ENCODE measurements at places on chromosomes 16 and 17.

GRCh38 chr16:68365167-68365817, 54.5 kb downstream of the PRMT7 start:
- no peak for DNase-seq

GRCh38 chr16:87611456-87611855, 9.1 kb downstream of the JPH3 start:
- DNase-seq = no peak

- DNase-seq = no peak
These were observed 70.6 kb downstream of the DYNLRB2 start for GRCh38 chr16:80611171-80611929.

GRCh38 chr16:1398826-1399581, 15.5 kb downstream of the UNKL start:
- DNase-seq = no peak

DNA sequence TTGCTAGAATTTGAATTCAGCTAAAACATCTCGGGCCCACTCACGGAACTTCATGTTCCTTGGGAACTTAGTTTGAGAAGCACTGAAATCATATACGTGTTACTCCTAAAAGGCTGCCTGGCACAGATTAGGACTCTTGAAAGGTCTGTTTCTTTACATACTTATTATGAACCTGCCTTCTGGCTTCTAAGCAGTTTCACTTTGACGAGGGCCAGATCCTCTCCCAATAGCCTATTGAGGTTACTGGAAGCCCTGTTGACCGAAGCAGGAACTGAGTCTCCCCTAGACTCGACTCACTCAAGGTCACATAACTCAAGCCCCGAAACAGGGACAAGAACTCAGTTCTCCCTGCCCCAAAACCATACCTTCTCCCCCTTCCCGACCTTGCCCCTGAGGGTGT, 121.9 kb upstream of the PLCG2 start:
- no peak for DNase-seq

DNA sequence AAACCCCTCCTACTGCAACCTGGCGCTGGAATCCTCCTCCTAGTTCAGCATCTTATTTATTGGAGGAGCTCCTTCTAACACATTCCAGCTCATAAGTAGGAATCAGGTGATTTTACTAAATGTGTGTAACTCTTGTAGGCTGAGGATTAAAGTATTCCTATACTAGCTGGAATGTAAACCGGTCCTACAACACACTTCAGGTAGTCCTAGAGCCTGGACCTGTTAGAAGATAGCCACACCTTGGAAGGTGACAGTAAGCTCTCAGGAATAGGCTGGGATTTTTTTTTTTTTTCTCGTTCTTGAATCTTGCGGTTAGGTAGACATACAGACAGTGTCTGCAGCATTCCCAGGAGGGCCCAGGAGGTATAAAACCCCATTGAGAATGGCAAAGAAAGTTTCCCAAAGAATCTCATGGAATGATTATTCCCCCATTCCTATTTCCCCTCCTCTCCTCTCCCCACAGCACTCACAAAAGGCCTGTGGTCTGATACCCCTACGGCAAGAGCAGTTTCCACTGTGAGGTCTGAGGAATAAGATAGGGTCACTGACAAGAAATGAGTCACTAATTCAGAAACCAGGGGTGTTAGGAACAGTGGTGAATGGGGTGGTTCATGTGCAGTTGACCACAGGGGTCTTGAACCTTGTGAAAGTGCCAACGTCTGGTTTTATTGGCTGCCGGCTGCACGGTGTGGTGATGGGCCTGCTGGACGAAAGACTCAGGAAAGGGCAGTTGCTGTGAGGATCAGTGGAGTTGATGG, 267.1 kb downstream of the UTP18 start:
- DNase-seq = peak; percentile 15

GRCh38 chr17:82574041-82574440, 54.5 kb downstream of the FOXK2 start:
- no peak for DNase-seq

- DNase-seq = peak; percentile 42
These were observed at the start of gene TMC6 for GRCh38 chr17:78128551-78129350. TSS of gene TMC6 (minus strand) at chr17:78128755. CDS start at chr17:78126832, 1,923 bp downstream.

- peak; percentile 97 for DNase-seq
These were observed 32.5 kb downstream of the ABCC12 start for GRCh38 chr16:48123104-48123788.

GRCh38 chr17:6571452-6571781, 15.1 kb upstream of the PITPNM3 start:
- DNase-seq = no peak

- no peak for DNase-seq
These were observed 81.6 kb upstream of the HS3ST2 start for GRCh38 chr16:22732400-22732799.

DNA sequence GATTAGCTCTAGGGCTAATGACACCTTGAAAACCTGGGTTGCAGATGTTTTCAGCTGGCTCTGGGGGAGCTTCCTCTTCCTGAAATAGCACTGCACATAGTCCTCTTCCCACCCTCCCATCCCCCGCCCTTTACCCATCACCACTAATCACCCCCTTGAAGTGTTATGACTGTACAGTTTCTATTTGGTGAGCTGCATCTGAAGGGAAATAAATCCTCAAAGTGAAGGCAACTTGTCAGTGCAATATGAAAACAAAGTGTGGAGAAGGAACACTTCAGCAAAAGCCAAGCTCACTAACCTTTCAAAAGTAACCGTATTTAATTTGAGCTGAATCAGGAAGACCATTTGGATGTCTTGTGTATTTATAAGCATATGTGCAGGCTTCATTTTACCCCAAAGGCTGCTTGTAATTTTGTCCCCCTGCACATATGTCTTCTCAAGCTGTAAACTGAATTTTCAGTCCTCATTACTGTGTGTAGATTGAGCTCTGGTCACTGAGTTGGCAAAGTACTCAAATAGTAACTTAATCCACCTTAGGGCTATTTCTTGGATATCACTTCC, 44.1 kb upstream of the CA10 start:
- no peak for DNase-seq

GRCh38 chr17:48477221-48477620, 47.2 kb upstream of the SKAP1 start:
- no peak for DNase-seq

GRCh38 chr16:76059186-76059585, 218.0 kb upstream of the CNTNAP4 start:
- no peak for DNase-seq

DNA sequence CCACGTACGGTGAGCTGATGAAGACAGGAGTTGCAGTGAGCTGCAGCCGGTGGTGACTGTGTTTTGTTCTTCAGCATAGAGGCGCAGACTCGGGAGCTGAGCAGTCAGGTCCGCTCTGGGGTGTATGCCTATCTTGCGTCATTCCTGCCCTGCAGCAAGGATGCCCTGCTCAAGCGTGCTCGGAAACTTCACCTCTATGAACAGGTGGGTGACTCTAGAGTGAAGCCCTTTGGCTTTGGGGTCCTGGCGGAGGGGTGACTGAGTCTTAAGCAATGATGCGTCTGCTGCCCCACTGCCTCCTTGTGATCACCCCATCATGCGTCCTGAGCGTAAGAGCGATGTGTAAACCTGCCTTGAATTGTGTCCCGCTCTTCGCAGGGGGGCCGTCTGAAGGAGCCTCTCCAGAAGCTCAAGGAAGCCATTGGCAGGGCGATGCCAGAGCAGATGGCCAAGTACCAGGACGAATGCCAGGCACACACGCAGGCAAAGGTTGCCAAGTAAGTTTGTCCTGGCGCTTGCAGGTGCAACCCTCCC, 22.9 kb downstream of the UBN1 start:
- no peak for DNase-seq

- no peak for DNase-seq
These were observed 10.9 kb downstream of the DNAAF8 start for GRCh38 chr16:4745274-4745569.

GRCh38 chr17:63848834-63849689, 6.6 kb upstream of the SMARCD2 start:
- DNase-seq = peak; percentile 92

- DNase-seq = peak; percentile 100
These were observed 50.5 kb upstream of the ZNF469 start for GRCh38 chr16:88331989-88332920.

DNA sequence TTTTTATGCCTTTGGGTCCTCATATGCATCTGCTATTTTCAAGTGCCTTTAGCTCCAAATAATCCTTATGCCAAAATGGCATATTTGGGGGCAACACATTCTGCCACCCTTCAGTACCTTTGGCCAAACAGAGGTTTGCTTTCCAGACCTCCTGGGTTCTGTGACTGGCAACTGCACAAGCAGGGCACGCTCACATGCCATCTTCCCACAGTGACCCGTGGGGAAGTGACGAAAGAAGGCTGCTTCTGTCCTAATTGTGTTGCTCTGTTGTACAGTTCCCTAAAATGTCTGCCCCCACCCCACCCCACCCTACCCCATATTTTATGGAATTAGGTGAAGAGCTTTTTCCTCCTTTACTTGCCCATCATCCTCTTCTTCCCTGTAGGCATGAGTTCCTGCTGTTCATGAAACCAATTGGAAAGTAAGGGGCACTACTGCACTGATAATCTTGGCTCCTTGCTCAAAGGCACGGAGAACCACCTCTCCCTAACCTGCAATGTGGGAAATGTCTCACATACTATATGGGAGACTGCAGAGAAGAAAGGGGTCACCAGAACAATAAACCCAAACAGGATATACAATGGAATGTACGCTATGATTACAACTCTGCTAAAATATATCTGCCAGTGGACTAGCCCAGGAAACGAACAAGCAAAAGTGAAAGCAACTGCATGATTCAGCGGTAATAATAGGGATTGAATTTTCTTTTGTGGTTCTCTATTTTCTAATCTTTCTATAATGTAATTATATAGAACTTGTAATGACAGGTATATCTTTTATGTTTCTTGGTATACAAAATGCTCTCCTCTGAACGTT, 3.3 kb upstream of the SLFN12L start:
- peak; percentile 8 for DNase-seq

- DNase-seq = no peak
These were observed 34.6 kb downstream of the PDIA2 start for GRCh38 chr16:317583-317982.

DNA sequence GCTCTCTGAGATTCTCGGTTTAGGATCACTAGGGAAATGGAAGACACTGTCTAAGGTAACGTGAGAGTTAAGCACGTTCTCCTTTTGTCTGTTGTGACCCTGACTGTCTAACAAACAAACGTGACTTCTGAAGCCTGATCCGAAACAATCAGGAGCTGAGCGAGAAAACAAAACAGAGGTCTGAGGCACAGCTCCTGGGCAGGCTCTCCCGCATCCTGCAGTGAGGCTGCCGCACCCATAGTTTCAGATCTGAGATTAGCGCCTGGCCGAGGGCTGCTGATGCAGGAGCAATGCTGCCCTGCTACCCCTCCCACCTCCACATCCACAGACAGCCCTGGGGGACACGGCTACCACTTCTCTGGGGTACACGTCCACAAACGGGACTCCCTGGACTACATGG, 46.7 kb downstream of the RNF157 start:
- no peak for DNase-seq

DNA sequence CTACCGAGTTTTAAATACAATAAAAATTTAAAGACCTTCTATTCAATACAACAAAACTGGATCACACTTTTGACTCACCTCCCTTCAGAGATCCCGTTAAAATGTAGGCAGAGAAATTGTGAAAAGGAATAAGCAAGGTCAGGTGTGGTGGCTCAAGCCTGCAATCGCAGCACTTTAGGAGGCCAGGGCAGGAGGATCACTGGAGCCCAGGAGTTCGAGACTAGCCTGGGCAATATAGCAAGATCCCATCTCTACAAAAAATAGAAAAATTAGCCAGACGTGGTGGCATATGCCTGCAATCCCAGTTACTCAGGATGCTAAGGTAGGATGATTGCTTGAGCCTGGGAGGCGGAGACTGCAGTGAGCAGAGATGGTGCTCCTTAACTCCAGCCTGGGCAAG, 16.7 kb downstream of the CHST5 start:
- DNase-seq = no peak

GRCh38 chr17:28366605-28367004, 1.6 kb upstream of the SEBOX start:
- no peak for DNase-seq

GRCh38 chr17:50944902-50945720, 79.0 kb upstream of the TOB1 start:
- no peak for DNase-seq

DNA sequence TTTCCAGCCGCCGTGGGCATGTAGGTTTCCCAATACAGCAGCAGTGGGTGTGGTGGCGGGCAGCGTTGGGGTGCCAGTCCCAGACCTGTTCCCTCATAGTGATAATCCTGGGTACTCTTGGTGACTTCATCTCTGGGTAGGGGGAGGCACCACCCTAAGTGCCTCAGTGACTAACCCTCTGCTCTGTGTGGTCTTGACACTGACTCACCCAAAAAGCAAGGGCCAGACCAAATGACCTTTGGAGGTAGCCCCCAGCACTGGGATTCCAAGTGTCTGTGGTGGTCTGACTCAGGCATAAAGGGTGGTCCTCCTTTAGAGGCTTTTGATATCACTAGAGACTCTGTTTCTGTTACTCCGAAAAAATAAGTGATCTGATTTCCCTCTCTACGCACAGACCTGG, 908 bp downstream of the CALB2 start:
- no peak for DNase-seq

- no peak for DNase-seq
These were observed 18.3 kb downstream of the RARA start for GRCh38 chr17:40327244-40327729.

- peak; percentile 68 for DNase-seq
These were observed 21.5 kb downstream of the COPZ2 start for GRCh38 chr17:48016112-48016511.

DNA sequence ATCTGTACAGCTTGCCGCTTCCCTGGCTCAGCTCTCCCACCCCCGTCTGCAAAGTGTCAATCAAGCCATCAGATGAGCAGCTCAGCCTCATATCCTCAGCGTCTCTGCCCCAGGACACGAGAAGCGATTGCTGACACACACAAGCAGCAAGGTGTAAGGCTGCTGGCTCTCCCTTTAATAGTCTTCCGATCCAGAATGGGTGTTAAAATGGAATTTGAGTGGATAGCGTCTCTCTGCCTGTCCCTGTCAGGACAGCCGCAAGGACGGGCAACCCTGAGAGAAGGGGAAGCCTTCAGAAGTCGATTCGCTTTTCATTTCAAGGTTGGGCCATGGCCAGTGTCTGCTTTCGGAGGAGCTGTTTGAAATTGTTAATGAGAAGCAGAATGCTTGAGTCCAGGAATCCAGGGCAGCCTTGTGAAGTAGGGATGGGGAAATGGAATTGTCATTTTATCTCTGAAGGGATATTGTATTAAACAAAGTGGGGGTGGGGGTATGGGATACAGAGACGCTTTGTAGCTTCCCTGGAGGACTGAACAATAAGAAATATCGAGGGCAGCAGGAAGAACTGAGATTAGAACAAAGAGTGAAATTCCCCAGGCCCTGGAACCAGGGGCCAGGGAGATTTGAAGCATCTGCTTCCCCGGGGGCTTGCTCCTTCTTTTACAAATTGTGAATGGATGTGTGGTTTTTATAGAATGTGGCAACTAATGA, 4.7 kb upstream of the PIPOX start:
- DNase-seq = peak; percentile 26

- peak; percentile 62 for DNase-seq
These were observed 827 bp downstream of the CDK10 start for GRCh38 chr16:89687092-89687940.

GRCh38 chr17:47288531-47289116, 35.0 kb downstream of the ITGB3 start:
- DNase-seq = peak; percentile 39

- no peak for DNase-seq
These were observed 19.8 kb downstream of the MYO19 start for GRCh38 chr17:36514856-36515255.

GRCh38 chr16:2482708-2483534, 8.0 kb downstream of the TBC1D24 start:
- DNase-seq = no peak

- peak; percentile 21 for DNase-seq
These were observed 81.1 kb downstream of the MSI2 start for GRCh38 chr17:57337390-57337789.
